ENCODE measurements at places on chromosomes 5 and 9. TPM values are rescaled to one million over a fixed set of nuclear protein-coding genes. Genes with fewer than 3 reads are reported as not detected.

DNA sequence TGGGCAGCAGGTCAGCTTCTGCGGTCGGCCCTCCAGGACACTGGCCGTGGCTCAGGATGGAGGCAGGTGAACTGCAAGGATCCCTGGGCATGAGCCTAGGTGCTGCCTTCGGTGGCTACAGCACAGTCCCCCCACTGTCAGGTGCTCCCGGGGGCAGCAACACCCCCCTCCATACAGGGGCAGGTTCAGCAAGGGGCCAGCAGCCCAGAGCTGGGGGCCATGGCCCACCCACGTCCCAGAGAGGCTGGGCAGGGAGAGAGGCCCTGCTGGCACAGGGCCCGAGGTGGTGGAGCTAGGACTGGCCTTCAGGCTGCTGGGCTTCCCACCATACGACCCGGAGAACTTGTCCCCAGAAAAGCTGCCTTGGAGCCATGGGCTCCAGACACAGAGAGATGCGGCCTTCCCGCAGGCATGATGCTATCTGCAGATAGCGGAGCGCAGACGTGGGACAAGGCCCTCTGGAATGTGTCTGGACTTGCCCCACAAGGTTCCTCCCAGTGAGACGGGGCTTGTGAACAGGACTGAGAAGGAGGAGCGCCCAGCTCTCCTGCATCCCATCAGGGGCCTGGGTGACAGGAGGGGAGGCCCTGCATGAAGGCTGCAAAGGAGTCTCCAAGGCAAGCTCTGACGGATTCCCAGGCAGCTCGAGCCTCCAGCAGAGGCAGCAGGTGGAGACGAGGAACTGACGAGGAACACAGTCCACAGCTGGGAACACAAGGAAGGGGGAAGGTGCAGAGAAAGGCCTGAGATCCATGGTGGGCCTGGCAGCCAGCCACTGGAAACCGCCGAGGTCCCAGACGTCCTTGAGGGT is 111.1 kb downstream of the VAV2 start:
- H3K4me1 ChIP-seq = no peaks in the 10 kb centered on the region
- no peaks in the 10 kb centered on the region for H3K27me3 ChIP-seq
- H3K36me3 ChIP-seq = no peaks in the 10 kb centered on the region

DNA sequence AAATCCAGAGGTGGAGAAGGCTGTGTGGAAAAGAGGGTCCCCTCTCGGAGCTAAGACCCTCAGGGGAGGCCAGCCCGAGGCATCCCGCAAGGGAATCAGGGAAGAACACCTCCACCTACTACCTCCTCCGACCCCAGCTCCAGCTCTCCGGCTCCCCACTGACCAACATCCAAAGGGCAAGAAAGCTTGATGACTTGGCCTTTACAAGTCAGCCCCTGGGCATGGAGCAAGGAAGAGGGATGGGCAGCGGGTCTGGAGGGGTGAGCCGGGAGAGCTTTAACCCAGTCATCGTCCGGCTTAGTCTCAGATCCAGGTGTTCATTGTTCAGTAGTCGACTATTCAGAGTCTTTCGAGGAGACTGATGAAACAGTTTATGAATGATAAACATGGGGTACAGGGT is 32.1 kb downstream of the ERAP1 start:
- H3K27me3 ChIP-seq = no peaks in the 10 kb centered on the region
- no peak for DNase-seq
- H3K27ac ChIP-seq = no peak overlapping the region
- H3K36me3 ChIP-seq = peaks cover 41% of the 10 kb centered on the region

Gene MEIKIN
- 0.63 TPM for total RNA-seq

Gene CDH6
- 196 TPM for total RNA-seq
